Ovary (tissue), 10 donors: ENCODE measurements at places on chromosomes 2 and 18. TPM values are rescaled to one million over a fixed set of nuclear protein-coding genes. Genes with fewer than 3 reads are reported as not detected.

ASXL3 gene
- total RNA-seq, result 7.0 TPM

DNA sequence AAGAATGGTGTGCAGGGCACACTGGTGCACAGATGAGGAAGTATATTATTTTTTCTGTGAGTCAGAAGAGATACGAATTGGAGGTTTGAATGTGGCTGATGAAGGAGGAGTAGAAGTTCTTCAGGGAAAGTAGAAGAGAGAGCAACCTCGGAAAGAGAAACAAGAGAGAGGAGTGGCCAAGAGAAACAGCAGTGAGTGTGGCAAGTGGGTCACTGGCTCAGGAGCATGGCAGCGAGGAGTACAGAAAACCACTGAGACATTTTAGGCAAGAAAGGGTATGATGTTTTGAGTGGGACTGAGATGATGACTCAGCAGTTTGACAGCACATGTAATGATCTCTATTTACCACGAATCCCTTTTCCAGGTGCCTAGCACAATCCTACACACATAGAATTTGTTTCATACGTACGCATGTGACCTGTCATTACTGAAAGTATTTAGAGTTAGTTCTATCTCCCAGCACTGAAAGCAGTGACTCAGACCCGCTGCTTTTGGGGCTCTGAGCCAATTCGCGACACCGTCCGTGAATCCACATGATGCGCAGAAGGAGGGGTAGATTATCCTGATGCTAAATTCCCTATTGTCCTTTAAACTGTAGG lies 915.4 kb downstream of the DCDC2C start:
- no peaks in the 10 kb centered on the region for H3K36me3 ChIP-seq
- DNase-seq, result no peak
- no peaks in the 10 kb centered on the region for H3K4me1 ChIP-seq
- H3K4me3 ChIP-seq, result no peak overlapping the region
- H3K27me3 ChIP-seq, result no peaks in the 10 kb centered on the region
- H3K27ac ChIP-seq, result no peak overlapping the region

GRCh38 chr18:75809926-75810255 lies 382.4 kb upstream of the SMIM21 start:
- H3K27ac ChIP-seq, result no peak overlapping the region
- no peak overlapping the region for H3K4me3 ChIP-seq
- no peaks in the 10 kb centered on the region for H3K36me3 ChIP-seq
- H3K27me3 ChIP-seq, result no peaks in the 10 kb centered on the region

PRKRA gene
- total RNA-seq, result 39.6 TPM

GRCh38 chr18:69808399-69808798 lies 139.3 kb downstream of the CD226 start:
- H3K4me1 ChIP-seq, result no peaks in the 10 kb centered on the region
- H3K36me3 ChIP-seq, result no peaks in the 10 kb centered on the region
- H3K27me3 ChIP-seq, result no peaks in the 10 kb centered on the region
- DNase-seq, result no peak
- no peak overlapping the region for H3K4me3 ChIP-seq
